ENCODE measurements at places on chromosomes 3 and 15.
A peak's percentile ranks its signal among the peaks of the same experiment; 100 is the strongest.

GRCh38 chr3:158774965-158775364, 26.9 kb upstream of the MFSD1 start:
- no peak for DNase-seq

- DNase-seq: peak; percentile 44
Measured at GRCh38 chr15:91271565-91272153, 171.6 kb downstream of the SV2B start.

DNA sequence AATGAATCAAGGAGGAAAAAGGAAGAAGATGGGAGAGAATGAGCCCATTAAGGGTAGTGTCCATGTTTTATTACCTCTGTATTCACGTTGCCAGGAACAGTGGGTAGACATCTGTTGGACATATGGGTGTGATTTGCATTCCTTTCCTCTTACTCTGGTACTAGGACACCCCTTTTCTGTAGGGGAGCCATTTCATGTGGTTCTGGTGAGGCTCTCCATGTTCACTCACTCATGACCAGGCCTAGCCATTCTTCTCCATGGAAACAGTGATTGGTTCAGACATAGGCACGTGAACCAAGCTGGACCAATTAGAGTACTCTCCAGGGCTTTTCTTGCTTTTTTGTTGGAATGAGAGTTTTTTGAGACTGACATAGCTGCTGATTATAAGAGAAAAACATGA, 39.6 kb upstream of the PDCD6IP start:
- DNase-seq: no peak

DNA sequence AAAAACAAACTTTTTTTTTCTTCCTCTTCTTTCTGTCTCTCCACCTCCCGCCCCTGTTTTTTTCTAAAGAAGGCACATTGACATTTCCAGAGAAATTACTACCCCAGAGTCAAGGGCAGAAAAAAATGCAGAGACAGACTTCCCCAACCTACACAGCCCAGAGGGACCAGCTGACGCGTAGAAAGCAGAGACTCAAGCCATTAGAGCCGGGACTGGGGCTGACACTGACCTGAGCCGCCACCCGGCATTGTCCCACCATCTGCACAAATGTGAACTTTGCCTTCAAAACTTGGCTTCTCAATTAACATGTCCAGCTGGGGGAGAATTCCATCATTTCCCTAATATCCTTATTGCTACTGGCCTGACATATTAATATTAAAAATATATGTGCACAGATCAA, 385.6 kb downstream of the NR2F2 start:
- no peak for DNase-seq

- DNase-seq: no peak
Measured at GRCh38 chr3:11016727-11017126, 24.2 kb downstream of the SLC6A1 start.

DNA sequence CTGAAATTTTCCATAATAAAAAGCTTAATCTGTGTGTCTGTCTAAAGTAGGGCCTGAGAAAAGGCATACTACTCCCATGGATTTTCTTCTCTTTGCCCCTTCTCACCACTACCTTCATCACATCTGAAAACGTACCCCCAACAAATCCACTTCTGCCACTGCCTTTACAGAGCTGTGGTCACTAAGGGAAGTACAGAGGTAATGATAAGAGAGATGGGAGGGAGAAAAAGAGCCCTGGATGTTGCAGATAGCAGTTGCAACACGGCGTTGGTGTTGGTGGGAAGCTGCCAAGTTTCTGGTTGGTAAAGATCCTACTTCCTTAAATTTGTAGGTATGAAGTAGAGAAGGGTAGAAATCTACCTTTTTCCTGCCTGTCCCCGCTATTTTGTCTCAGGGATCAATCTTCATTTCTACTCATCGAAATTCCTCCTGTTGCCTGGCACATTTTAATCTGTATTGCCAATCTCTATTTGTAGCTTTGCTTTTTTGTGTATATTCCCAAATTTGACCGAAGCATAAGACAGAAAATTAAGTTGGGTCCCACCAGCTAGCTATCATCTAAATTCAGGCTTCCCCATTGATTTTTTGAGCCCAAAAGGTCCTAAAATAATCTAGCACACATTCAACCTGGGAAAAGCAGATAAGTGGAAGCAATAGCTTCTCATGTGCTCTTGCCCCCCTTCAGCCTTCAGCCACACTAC, 102.9 kb downstream of the TFDP2 start:
- DNase-seq: no peak

- no peak for DNase-seq
Measured at GRCh38 chr15:64930019-64930652, 18.4 kb downstream of the ANKDD1A start.

GRCh38 chr15:99118801-99119546, 14.1 kb downstream of the SYNM start:
- DNase-seq: no peak

- no peak for DNase-seq
Measured at GRCh38 chr15:78200276-78200930, 34.0 kb downstream of the ACSBG1 start.

Data from anterior cingulate cortex (tissue), 58 donors.